Prostate gland (tissue), 2 donors: ENCODE measurements at places on chromosomes 13 and 19.

- H3K27ac ChIP-seq, result no peak overlapping the region
- no peaks in the 10 kb centered on the region for H3K36me3 ChIP-seq
- no peaks in the 10 kb centered on the region for H3K27me3 ChIP-seq
- DNase-seq, result no peak
- H3K4me3 ChIP-seq, result no peak overlapping the region
Measured at GRCh38 chr13:31774186-31774750, 34.9 kb downstream of the RXFP2 start.

GRCh38 chr19:3669947-3670795 is 30.1 kb downstream of the PIP5K1C start:
- no peak overlapping the region for H3K4me3 ChIP-seq
- no peaks in the 10 kb centered on the region for H3K27me3 ChIP-seq
- no peaks in the 10 kb centered on the region for H3K4me1 ChIP-seq
- no peaks in the 10 kb centered on the region for H3K36me3 ChIP-seq

DNA sequence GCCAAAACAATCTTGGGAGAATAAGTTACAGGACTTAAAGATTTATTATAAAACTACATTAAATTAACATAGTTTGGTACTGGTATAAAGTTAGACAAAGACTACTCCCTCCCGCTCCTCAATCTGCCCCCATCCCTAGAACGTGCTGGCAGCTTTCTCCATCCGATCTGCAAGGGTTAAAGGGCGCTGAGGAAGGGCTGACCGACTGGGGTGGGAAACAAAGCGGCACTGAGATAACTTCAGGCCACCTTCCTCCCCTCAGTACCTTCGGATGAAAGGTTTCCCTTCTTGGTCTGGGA is 790 bp upstream of the SUGT1 start:
- no peaks in the 10 kb centered on the region for H3K36me3 ChIP-seq
- DNase-seq, result no peak
- H3K27ac ChIP-seq, result peak overlapping the region; percentile 97
- no peaks in the 10 kb centered on the region for H3K27me3 ChIP-seq

DNA sequence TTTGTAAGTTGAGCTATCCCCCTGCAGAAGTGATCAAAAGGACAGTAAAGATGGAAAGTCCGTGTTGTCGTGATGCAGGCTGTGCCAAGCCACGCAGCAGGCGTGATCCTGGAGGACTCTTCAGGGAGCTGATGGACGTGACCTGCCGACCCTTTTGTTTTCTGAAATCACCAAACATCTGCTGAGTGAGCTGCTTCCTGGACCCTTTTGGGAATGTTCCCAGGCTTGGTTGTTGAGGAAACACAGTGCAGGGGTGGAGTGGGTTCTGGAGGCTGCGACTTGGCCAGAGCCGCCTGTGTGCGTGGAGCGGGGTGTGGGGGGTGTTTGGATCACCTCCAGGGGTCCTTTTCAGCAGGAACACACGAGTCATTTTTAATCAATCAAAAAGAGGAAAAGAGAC is 15.4 kb upstream of the CPAMD8 start:
- no peaks in the 10 kb centered on the region for H3K36me3 ChIP-seq
- H3K27me3 ChIP-seq, result no peaks in the 10 kb centered on the region
- no peak overlapping the region for H3K4me3 ChIP-seq

- no peak overlapping the region for H3K27ac ChIP-seq
- H3K4me1 ChIP-seq, result no peaks in the 10 kb centered on the region
- no peaks in the 10 kb centered on the region for H3K27me3 ChIP-seq
- no peak overlapping the region for H3K4me3 ChIP-seq
Measured at GRCh38 chr19:38737921-38738737, 6.1 kb downstream of the CAPN12 start.

DNA sequence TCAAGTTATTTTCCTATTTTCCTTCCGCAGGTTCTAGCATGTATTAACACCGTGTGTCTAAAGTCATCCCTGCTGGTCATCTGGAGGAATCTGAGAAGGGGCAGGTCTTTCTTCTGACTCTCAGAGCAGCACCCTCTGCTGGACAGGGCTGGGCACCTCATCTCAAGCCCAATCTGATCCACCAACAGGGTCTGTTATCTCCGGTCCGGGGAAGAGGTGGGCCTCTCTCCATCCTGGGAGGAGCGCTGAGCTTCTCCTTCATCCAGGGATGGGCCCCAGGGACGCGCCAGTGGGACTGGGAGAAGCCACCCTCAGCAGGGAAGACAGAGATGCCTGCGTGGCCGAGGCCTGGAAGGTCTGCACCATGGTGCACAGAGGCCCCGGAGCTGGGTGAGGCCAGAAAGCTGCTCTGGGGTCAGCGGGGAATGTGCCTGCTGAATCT is 26.0 kb upstream of the ZNF331 start:
- no peak overlapping the region for H3K27ac ChIP-seq
- H3K4me3 ChIP-seq, result no peak overlapping the region
- no peaks in the 10 kb centered on the region for H3K4me1 ChIP-seq
- no peaks in the 10 kb centered on the region for H3K27me3 ChIP-seq
- DNase-seq, result peak; percentile 60

DNA sequence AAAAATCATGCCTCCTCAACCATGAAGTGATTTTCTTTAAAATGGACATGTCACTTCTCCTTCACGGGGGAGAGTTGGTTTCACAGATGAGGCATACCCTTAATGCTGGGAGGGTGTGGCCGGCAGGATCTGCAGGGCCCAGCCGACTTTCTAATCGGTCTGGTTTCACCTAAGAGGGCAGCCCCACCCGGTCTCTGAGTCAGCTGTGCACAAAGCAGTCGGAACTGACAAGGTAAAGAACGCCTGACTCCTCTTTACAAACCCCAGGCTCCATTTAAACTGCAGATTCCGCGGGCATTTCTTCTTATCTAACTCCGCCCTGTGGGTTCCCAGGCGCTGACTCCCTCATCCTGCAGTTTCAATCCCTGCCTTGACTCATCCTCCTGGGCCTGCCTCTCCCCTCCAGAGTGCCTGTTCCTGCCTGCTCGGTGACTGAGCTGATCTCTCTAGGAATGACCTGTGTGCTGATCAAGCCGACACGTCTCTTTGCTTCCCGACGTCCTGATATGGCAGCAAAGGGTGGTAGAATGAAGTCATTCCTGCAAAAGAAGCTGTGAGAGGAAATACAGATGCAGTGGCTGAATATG is 63.4 kb downstream of the EFNB2 start:
- no peak overlapping the region for H3K27ac ChIP-seq
- DNase-seq, result no peak
- no peaks in the 10 kb centered on the region for H3K36me3 ChIP-seq
- H3K4me1 ChIP-seq, result no peaks in the 10 kb centered on the region
- no peaks in the 10 kb centered on the region for H3K27me3 ChIP-seq

DNA sequence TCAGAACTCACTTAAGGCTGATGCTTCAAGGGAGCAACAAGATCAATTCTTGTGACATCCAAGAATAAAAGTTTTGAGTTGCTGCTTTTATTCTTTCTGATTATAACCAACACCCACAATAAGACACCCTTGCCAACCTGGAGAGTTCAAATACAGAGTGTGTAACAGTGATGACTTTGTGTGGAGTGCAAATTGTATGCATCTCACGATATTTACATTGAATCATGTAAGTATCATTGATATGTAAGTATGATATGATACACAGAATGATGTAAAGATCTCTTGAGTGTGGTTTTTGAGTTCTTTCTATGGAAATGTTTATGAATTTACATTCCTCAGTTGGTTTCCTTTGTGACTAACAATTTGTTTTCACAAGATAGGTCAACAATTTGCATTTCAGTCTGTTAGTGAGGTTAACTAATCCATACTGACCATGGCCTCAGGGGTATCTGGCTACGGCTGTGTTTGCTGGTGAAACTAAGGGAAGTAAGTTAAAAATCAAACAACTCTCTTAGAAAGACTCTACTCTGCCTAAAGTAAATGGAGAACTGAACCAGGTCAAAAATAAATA is 12.4 kb downstream of the LHFPL6 start:
- H3K36me3 ChIP-seq, result no peaks in the 10 kb centered on the region
- DNase-seq, result no peak
- no peaks in the 10 kb centered on the region for H3K27me3 ChIP-seq
- H3K4me1 ChIP-seq, result no peaks in the 10 kb centered on the region
- no peak overlapping the region for H3K4me3 ChIP-seq
- no peak overlapping the region for H3K27ac ChIP-seq

DNA sequence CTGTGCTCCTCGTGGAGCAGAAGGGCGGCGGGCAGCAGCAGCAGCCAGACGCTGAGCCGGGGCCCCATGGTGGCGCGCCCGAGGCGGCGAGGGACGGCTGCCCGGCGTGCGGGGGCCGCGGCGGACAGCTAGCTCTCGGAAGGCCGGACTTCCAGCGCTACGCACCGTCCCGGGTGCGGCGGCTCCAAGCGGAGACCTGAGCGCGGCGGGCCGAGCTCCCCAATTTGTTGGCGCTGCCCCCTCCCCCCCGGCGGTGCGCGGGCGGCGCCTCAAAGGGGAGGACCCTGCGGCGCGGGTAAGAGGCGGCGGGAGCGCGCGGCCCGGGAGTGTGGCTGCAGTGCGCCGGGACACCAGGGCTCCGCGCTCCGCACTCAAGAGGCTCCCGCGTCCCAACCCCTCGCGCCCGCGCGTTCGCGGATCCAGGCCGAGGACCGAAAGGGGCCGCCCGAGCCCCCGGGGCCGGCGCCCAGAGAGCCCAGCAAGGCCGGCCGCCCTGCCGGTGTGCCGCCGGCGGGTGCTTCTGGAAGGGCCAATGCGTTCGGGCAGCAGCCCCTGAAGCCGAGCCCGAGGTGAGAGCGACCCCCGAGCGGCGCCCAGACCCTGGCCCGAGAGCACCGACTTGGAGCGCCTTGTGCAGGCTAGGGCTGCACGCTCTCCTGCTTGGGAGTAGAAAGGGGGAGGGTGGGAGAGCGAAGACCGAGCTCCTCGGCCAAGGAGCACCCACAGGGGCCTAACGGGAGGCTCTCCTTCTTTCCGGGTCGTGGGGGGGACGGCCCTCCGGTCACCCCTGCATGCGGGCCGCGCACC is at the start of the genes COL4A1 and COL4A2:
Gene COL4A1 (minus strand): TSS at position 198 of the 807 bp plus-strand sequence. CDS start 130 bp downstream, at position 68.
Gene COL4A2 (plus strand): TSS at position 325 of the 807 bp plus-strand sequence. CDS start 620 bp downstream, outside the sequence.
- H3K4me1 ChIP-seq, result no peaks in the 10 kb centered on the region
- DNase-seq, result peak; percentile 31
- H3K4me3 ChIP-seq, result peak within 1 kb of the TSS; percentile 51
- peak within 1 kb of the TSS; percentile 86 for H3K27ac ChIP-seq

GRCh38 chr13:30109471-30110135 is 197.7 kb downstream of the KATNAL1 start:
- DNase-seq, result no peak
- no peak overlapping the region for H3K4me3 ChIP-seq
- H3K36me3 ChIP-seq, result no peaks in the 10 kb centered on the region

GRCh38 chr13:71149498-71150363 is 717.3 kb downstream of the DACH1 start:
- no peak overlapping the region for H3K27ac ChIP-seq
- no peaks in the 10 kb centered on the region for H3K27me3 ChIP-seq
- DNase-seq, result peak; percentile 22
- no peak overlapping the region for H3K4me3 ChIP-seq

DNA sequence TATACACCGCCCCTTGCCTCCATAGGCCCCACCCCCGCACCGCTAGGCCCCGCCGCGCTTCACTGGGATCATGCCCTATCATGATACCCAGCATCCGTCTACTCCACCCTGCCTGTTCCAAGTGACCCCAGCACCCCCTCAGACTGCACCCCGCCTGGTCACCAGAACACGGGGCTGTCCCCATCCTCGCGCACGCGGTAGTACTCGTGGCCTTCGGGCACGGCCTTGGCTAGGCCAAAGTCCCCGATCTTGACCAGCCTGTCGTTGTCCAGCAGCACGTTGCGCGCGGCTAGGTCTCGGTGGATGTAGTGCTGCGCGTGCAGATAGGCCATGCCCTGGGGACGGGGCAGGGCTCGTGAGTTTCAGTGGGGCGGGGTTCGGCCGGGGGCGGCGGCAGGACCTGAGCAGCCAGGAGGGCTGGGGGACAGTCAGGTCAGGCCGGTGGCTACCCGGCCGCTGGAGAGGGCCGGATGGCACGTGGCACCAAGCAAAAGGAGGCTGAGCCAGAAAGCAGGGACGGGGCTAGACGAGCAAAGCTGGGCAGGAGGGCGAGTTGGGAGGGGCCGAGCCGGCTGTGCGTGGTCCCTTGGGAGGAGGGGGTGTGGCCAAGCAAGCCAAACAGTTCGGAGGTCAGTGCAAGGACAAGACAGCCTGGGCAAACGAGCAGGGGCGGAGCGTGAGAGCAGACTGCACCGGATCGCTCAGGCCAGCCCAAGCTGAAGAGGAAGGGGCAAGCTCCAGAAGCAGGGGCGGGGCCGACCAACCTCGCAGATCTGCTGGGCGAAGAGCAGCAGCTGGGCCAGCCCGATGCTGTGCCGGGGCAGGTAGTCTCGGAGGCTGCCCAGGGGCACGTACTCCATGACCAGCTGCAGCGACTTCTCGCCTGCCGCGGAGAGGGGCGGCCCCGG is 13.6 kb upstream of the ICAM3 start:
- H3K27ac ChIP-seq, result no peak overlapping the region
- no peaks in the 10 kb centered on the region for H3K4me1 ChIP-seq
- no peak overlapping the region for H3K4me3 ChIP-seq
- no peaks in the 10 kb centered on the region for H3K27me3 ChIP-seq
- H3K36me3 ChIP-seq, result peaks cover 8% of the 10 kb centered on the region
- DNase-seq, result no peak

GRCh38 chr19:48635966-48636858 is 967 bp downstream of the DBP start:
- no peaks in the 10 kb centered on the region for H3K36me3 ChIP-seq
- no peak for DNase-seq
- peak overlapping the region; percentile 99 for H3K27ac ChIP-seq
- no peaks in the 10 kb centered on the region for H3K27me3 ChIP-seq

DNA sequence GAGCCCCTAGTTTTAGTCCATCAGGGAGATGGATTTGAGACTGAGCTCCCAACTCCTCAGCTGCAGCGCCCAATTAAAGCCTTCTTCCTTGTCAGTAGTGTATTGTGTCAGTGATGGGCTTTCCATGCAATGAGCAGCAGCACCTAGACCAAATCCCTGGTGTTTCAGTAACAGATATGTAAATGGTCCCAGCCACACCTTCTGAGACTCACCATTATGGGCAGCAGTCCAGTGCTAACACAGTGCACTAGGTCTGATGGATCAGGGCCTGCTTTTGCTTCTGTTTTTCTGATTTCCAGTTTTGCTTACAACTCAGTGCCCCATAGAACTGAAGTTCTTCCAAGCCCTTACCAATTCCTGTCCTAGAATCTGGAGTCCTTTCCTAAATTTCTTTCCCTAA is 41.8 kb upstream of the MIR17HG start:
- H3K27ac ChIP-seq, result no peak overlapping the region
- DNase-seq, result no peak
- H3K4me3 ChIP-seq, result no peak overlapping the region
- H3K36me3 ChIP-seq, result no peaks in the 10 kb centered on the region
- no peaks in the 10 kb centered on the region for H3K4me1 ChIP-seq
